ENCODE measurements at places on chromosomes 5 and 9.

DNA sequence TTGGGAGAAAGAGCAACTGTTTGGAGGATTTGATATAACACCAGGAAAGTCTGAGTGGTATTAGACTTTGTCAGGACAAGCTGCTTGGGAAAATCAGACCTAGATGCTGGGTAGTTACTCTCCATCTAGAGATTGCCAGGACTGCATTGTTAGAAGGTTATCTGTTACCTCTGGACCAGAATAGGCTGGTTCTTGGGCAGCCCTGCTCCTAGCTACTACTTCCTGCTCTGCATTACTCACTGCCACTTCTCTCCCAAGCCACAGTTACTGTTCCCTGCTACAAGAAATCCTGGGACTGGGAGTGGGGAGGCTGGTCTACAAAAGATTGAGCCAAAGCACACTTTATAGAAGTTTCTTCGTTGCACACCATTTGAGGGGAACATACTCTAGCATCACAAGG is 95.5 kb upstream of the KCNN2 start:
- DNase-seq: no peak

DNA sequence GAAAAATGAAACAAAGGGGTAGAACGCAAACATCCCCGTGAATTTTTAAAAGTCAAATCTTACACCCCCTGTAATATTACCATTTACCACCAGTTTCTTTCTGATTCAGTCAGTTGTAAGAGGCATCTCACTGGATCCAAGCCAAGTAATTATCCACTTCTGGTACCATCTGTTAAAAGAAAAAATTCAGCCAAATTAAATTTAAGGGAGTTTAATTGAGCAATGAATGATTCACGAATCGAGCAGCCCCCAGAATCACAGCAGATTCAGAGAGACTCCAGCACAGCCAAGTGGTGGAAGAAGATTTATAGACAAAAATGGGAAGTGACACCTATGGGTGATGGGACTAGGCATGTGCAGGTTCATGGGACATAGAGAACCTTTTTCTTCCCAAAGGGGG is 29.9 kb upstream of the MTMR12 start:
- DNase-seq: peak; percentile 23

DNA sequence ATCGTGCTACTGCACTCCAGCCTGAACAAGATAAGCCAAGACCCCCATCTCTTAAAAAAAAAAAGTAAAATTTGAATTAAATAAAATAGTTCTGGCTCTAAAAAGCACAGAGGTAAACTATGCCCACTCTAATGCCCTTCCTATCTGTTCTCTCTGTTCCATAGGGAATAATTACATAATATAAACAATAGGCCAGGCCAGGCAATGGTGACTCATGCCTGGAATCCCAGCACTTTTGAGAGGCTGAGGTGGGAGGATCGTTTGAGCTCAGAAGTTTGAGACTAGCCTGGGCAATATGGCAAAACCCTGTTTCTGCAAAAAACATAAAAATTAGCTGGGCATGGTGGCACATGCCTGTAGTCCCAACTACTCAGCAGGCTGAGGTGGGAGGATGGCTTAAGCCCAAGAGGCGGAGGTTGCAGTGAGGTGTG is 47.4 kb downstream of the MYO10 start:
- no peak for DNase-seq

- DNase-seq: no peak
These were observed 1692.7 kb downstream of the EFNA5 start for GRCh38 chr5:105978011-105978410.

DNA sequence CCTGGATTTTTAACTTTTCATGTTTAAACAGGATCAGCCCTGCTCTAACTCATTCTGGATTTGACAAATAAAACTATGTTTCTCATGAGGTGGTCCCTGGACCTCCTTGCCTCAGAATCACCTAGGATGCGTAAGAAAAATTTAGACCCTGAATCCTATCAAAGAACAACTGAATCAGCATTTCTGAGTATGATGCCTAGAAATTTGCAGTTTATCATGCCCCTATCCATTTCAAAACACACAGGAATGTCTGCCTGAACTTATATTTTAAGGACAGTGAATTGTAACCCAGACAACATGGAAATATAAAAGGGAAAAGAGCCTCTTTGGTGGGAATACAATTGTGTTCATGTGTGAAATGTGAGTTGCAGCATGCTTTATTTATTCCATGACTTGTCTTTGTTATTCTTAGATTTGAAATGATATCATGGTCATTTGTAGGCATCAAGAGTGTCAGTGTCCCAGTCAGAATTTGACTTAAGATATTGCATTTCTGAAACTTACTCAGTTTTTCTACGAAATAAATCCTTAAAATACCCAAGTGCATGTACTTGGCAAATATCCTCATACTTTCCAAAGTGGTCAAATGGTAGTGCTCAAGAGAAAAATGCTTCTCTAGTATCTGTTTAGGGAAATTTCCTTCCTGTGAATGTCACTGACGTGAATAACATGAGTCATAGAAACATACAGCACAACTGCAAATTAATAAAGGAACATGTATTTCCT is 144.3 kb downstream of the GIN1 start:
- DNase-seq: no peak

DNA sequence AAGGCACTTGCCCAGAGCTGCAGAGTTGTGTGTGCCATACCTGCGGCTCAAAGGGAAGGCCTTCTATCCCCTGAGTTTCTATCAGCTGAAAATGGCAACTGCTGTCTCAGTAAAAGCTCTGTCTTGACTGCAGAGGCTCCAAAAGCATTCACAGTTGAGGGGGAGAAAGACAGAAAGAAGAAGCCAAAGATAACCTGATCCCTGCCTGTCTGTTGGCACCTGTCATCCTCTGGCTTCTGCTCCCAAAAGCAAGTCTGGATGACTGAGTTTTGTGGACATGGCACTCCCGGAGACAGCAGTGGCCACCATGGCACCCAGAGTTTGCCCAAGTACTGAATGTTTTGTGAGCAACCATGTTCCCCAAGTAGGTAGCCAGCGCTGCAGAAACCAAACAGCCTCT is 176.6 kb downstream of the NR3C1 start:
- DNase-seq: no peak

- DNase-seq: peak; percentile 74
These were observed 142.5 kb upstream of the RETREG1 start for GRCh38 chr5:16759147-16759773.

DNA sequence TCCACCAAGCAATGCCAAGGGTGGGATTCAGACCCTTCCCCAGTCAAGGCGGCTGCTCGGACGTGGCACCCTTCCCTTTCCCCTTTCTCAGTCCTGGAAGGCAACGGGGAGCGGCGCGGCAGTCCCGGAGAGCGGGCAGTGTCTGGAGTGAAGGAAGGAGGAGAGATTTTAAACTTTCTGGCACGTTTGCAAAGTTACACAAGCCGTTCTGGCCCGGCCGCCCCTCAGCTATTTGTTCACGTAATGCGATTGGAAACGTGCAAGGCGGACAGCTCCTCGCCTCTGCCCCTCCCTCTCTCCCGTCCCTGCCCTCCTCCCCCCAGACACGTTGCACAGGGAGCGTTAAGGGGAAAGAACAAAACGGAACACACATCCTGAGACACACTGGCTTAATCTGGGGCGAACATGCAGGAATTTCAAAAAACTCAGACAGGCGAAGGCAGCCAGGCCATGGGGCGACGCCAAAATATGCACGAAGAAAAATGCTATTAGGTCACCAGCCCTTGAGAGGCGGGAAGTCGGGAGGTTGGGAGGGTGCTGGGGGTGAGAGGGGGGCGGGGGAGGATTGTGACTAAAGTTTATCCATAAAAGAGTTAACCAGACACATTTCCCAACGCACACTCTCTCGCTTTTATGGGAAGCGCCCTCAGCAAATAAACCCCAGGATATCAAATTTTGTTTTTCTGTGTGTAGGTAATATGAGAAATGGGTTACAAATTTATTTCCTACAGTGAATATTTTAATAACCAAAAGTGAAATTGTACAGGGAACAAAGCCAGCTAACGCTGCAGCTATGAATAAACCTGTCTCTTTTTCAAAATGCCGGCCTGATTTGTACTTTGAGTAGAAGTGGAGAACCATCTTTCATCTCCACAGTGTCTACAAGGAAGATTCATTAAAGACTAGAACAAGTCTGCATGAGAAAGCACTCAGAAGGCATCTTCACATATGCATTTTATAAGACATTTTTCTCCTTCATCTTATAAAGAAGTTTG is at the start of gene LOX:
Gene LOX, minus strand, starts transcription at position 144 of the 995 bp plus-strand sequence. CDS start 274 bp downstream, outside the sequence.
- peak; percentile 50 for DNase-seq

DNA sequence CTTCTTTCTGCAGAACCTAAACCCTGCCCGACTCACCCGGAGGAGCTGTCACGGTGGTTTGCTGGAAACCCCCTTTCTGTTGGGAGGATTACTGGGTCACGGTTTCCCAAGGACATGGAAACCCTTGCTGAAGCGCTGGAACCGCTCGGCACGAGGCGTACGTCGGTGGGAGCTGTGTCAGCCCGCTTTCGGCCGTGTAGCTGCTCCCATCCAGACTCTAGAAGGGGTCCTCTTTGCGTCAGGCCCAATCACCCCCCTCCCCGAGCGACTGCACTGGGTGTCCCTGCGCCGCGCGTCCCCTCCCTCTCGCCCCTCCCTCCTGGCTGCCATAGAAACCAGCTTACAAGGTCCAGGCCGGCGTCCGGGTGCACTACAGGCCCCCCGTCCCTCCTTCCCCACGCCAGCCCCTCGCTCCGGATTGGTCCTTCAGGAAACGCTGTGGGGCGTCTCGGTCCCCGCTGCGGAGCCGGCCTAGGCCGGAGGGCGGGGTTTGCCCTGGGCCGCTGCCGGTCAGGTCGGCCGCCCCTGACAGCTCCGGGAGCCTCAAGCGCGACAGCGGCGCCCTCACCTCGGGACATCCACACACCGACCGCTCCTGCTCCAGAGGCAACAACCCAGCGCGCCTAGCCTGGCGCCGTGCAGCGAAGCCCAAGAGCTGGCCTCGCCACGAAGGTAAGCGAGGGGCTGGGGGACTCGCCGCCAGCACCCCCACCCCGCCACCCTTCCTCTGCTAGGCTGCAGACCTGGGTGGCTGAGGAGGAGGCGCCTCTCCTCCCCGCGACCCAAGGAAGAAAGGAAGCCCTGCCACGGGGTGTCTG is at the start of gene NIM1K:
Gene NIM1K, plus strand, starts transcription at position 486 of the 818 bp plus-strand sequence. CDS start 53,551 bp downstream, outside the sequence.
- DNase-seq: peak; percentile 89

DNA sequence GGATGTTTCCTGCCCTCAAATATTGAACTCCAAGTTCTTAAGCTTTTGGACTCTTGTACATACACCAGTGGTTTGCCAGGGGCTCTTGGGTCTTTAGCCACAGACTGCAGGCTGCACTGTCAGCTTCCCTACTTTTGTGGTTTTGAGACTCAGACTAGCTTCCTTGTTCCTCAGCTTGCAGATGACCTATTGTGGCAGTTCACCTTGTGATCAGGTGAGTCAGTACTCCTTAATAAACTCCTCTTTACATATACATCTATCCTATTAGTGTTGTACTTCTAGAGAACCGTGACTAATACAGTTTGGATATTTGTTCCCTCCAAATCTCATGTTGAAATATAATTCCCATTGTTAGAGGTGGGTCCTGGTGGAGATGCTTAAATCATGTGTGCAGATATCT is 681.9 kb upstream of the ARRDC3 start:
- no peak for DNase-seq

- DNase-seq: peak; percentile 34
These were observed 8.6 kb upstream of the SV2C start for GRCh38 chr5:76074487-76075065.

GRCh38 chr9:34125681-34126206 is 754 bp downstream of the DCAF12 start:
- no peak for DNase-seq

- DNase-seq: no peak
These were observed 292.3 kb downstream of the MAN2A1 start for GRCh38 chr5:109981979-109982378.

GRCh38 chr5:122937914-122938313 is 92.5 kb downstream of the SNX24 start:
- no peak for DNase-seq

- DNase-seq: no peak
These were observed 179.8 kb downstream of the DCP2 start for GRCh38 chr5:113156271-113156877.

GRCh38 chr5:67724412-67725135 is 491.0 kb upstream of the PIK3R1 start:
- no peak for DNase-seq

DNA sequence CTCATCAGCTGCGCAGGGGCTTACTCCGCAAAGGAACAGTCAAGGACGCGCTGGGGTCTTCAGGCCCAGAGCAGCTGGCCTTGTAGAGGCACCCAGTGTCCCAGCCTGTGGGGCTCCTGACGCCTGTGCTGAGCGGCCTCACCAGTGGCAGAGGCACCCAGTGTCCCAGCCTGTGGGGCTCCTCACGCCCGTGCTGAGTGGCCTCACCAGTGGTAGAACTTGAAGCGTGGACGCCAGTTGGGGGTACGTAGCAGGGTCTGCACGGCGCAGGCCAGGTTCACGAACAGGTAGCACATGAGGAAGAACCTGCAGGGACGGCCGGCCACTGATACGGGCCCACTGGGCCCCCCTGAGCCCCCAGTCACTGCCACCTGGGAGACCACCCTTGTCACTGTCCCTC is 35.9 kb downstream of the SLC12A7 start:
- no peak for DNase-seq

GRCh38 chr5:163424836-163425235 is 12.6 kb upstream of the CCNG1 start:
- no peak for DNase-seq

DNA sequence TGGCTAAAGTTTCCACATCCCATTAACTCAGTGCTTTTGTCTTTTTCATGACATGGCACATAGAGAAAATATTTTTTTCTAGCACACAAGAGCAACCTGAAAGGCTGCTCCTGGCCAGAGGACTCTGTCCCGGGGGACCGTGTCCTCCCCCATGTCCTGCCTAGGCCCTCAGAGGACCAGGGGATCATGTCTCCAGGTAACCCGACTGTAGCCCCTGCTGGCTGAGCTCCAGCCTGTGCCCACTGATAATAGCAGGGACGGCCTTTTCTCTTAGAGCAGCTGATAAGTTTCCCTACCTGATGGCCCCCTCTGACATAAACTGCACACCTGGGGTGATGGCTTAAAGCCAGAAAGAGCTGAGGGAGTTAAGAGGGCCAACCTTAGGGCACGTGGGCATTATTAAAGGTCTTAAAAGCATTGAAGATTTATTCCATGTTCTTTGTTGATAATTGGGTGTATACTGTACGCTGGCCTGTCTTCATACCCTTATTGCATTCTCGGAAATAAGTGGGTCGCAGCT is 5.9 kb downstream of the HDHD3 start:
- peak; percentile 37 for DNase-seq

GRCh38 chr9:97519441-97519970 is 18.0 kb downstream of the TMOD1 start:
- no peak for DNase-seq

DNA sequence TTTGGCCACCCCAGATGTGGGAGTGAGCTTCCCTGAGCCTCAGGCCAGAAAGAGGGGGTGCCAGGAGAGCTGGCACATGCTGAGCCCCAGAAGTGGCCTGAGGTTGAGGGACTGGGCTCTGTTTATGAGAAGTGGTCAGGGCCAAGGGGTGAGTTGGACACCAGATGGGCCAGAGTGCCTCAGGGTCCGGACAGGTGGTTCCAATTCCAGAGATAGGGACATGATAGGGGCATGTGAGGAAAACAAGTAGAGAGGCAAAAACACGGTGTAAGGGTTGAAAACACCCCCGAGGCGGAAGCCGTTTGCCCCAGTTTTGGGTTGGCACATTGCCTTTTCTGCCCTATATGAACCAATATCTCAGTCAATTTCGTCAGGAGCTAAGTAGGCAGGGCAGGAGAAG is 125.6 kb upstream of the NFIB start:
- no peak for DNase-seq

All from stomach (tissue), 19 donors.